NAMALWA (cell line): ENCODE measurements at places on chromosomes 12 and 14.
A peak's percentile ranks its signal among the peaks of the same experiment; 100 is the strongest.

DNA sequence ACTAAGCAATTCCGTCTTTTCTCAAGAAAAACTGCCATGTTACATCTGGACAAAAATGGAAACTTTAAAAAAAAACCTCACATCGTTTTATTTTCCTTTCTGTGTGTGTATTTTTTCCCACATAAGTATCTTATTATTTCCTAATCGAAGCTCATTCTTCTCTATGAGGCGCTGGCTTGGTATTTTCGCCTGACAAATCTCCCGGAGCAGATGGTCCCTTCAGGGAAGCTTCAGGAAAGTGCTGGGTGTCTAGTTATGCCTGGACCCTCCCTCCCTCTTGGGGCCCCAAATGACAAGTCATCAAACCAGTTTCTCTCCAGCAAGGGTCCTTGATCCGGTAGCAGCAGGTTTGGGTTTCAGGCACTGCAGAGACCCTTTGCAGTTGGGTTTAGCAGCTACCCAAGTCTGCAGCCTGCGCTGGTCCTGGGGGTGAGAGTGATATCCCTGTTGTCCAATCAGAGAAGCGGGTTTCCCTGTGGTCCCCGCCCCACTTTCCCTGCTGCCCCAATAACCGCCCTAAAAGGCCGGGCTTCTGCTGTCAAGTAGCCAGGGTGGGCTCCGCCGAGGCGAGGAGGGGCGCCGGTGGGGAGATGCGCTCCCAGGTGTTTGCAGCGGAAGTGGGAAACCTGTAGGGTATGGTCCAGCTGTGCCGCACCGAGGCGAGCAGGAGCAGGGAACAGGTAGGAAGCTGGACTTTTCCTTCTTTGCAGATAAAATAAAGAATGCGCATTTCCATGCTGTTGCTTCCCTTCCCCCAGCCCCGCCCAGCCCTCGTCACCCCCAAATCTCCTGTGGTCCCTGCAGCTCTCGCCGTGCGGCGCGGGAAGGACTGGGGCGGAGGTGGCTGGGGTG, at the start of gene CNTN1:
TSS of gene CNTN1 (plus strand) at position 527 of the 852 bp plus-strand sequence.
- peak; percentile 67 for DNase-seq

GRCh38 chr14:38316922-38317321, 61.0 kb upstream of the CLEC14A start:
- DNase-seq, result no peak

DNA sequence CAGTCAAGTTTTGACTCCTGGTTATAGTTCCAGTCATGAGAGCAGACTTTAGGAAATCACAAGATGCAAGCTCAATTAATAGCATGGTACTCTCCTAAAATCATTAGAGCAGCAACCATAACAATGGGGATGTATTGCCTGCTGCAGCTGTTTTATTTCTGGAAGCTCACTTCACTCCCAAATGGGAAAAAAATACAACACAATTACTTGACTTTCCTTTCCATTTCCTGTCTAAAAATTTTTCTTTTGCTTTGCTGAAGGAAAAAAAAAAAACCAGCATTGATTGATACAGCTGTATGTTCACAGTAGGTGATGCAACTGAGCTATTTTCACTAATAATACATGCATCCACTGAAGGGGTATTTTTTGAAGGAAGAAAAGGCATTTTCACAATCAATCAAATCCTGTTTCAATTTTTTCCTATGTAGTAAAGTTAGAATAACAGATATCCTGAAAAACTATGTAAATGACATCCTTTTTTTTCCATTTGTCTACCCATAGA, 143.9 kb upstream of the NOVA1 start:
- DNase-seq, result no peak

DNA sequence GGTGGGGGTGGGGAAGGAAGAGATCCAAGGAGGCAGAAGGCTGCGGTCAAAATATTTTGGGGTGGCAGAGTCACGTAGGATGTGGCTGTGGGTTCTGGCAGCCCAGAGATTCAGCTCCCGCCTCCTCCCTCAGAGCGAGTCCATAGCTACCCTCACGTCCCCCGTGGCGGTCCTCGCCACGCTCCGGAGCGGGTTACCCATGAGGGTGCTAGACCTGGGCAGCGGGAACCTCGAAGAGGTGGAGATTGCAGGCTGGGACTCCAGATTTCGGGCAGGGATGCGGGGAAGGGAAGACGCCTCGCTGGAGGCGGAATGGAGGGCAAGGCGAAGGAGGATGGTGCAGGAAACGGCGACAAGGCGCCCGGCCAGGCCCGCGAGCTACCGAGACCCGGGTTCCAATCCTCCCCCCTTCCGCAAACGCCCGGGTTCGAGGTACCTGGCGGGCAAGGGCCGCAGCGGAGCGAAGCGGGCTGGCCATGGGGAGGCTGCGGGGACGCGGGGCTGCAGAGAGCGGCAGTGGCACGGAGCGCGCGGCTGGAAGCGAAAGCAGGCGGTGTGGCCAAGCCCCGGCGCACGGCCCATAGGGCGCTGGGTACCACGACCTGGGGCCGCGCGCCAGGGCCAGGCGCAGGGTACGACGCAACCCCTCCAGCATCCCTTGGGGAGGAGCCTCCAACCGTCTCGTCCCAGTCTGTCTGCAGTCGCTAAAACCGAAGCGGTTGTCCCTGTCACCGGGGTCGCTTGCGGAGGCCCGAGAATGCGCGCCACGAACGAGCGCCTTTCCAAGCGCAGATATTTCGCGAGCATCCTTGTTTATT, 46.2 kb downstream of the BCAT1 start:
- no peak for DNase-seq

- DNase-seq, result peak; percentile 48
These were observed 1.6 kb downstream of the NXPH4 start for GRCh38 chr12:57218030-57218853.
